ENCODE measurements at places on chromosomes 6 and 20.

DNA sequence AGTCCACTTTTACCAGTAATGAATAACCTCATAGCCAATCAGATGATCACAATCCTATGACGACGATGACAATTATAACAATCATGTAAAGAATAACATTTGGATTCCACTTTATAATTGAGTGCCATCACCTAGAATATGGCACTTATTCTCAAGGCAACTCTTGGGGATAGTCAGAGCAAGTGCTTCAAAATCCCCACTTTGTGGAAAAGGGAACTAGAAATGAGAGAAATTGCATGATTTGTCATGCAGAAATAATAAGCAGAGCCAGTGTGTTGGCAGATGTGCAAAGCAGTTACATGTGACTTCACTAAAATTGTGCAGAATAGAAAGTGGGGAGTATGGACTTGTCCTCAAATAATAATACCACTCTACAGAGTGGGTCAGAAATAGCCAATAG, 41.3 kb downstream of the FRK start:
- DNase-seq, result no peak

DNA sequence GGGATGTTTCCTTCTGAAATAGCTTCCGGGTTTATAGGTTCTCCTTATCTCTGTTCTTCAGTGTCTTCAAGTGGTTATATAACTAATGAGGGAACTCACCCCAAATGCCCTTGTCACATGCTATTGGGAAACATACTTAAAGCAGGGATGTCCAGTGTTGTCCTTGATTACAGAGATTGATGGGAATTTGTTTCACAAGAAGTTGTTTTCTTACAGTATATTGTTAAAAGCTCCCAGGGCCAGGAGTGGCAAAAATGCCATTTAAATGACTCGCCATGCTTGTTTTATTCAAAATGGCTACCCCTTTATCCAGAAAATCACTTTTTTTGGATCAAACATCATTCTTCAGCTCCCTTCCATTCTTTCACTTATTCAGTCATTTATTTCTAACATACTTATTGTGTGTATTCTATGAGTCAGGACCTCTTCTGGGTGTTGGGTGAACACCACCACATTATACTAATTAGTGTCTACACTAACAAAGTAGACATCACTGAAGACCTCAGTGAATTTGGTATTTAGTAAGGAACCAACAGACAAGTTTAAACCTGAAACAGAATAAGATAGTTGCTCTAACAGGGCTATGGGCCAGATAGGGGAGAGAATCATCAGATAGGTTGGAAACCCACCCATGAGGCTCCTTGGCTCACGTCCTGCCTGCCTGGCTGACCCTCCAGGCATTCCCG, 791.1 kb downstream of the MAFB start:
- DNase-seq, result no peak

- DNase-seq, result peak; percentile 52
Observed at GRCh38 chr6:119344306-119344705, 5.3 kb downstream of the MAN1A1 start.

GRCh38 chr6:34994693-34995092, 105.6 kb downstream of the ANKS1A start:
- DNase-seq, result no peak
